ENCODE measurements at places on chromosomes 4 and X. TPM values are rescaled to one million over a fixed set of nuclear protein-coding genes. Genes with fewer than 3 reads are reported as not detected.
A peak's percentile ranks its signal among the peaks of the same experiment; 100 is the strongest.

GRCh38 chr4:139940600-139940999 lies 213.4 kb downstream of the MAML3 start:
- DNase-seq: no peak

DNA sequence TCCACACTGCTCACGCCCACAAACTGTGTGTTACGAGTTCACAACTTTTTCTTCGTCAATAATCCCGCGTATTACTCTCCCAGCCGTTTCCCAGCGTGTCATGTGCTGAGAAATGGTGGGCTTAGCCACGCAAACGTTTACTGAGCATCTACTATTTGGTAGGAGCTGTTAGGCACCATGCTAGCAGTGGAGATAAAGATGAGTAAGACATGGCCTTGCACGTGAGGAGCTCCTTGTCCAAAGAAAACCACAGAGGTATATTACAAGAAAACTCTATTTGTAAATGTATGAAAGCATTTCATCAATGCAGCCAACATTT lies 821 bp upstream of the TMEM128 start:
- DNase-seq: no peak

GRCh38 chrX:74525116-74525515 lies 89.3 kb downstream of the RLIM start:
- no peak for DNase-seq

DNA sequence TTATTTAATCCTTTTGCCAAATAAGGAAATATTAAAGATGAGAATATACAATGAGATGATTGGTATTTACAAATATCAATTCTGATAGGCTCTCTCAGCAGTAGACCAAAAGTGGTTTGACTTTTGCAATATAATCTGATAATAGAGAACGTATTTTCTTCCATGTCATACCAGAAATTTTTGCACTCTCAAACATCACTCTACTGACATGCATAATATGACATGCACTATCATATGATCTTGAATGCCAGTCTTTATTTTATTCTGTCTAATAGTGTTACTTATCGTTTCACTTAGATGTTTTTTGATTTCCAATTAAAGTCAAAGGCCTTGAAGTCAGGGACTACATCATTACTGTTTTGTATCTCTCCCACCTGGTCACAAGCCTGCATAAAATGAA lies 259.2 kb downstream of the PCDH7 start:
- no peak for DNase-seq

GRCh38 chr4:121370729-121371325 lies 10.0 kb downstream of the QRFPR start:
- DNase-seq: peak; percentile 24

DNA sequence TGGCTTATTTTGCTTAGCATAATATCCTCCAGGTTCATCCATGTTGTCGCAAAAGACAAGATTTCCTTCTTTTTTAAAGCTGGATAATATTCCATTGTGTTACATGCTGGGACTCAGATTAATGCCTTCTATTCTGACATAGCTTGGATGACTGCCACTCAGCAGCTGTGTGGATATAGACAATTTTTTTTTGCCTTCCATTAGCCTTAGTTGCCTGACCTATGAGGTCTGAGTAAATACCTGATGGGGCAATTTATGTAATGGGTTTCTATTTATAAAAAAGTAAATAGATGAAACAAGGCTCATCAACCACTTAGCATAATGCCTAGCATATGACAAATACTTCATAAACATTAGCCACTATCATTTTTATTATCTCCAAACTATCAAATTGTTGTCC lies 515.4 kb downstream of the ZNF674 start:
- DNase-seq: no peak

GRCh38 chr4:38062776-38063097 lies 102.5 kb downstream of the PTTG2 start:
- no peak for DNase-seq

GRCh38 chr4:8652181-8653078 lies 59.9 kb downstream of the CPZ start:
- DNase-seq: no peak

GRCh38 chrX:108131471-108131870 lies 39.9 kb downstream of the ATG4A start:
- DNase-seq: no peak

DNA sequence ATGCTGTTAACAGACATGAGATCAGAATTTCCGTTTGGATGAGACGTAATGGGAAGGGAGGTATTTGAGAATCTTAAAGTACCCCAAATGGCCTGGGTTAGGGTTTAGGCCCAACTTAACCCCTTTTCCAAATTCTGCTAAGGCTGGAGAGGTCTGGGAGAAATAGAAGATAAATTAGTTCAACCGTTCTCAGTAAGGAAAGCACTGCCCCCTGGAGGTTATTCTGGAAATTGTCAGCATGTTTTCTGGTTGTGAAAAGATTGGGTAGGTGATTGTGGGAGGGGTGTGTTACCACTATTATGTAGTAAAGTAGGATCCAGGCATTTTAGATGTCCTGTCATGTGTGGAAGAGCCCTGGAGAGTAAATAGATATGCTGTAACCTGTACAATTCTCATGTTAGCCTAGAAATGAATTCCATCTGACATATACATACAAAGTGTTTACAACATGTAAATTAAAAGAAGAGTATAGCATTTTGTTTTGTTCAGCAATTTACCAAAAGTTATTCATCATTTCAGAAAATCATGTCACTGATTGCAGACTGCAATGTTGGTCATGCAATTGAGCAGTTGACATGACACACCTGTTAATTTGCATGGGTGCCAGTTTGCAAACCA lies 26.8 kb upstream of the GRXCR1 start:
- peak; percentile 12 for DNase-seq

GRCh38 chrX:119240356-119240755 lies 4.3 kb downstream of the PGRMC1 start:
- no peak for DNase-seq

GLOD5 gene
- total RNA-seq: not detected

STARD8 gene
- 13.1 TPM for total RNA-seq

ZNF518B gene
- 59.9 TPM for total RNA-seq

ODAM gene
- total RNA-seq: 0.35 TPM

SSX4B gene
- total RNA-seq: not detected

Measured in uterus (tissue), 4 donors.